Stimulated activated CD8-positive, alpha-beta memory T cell treated with anti-CD3 and anti-CD28 coated beads, Interleukin-4, amount 100 ng/mL, for 1 hour (primary cell): ENCODE measurements at places on chromosomes 2 and 18.

DNA sequence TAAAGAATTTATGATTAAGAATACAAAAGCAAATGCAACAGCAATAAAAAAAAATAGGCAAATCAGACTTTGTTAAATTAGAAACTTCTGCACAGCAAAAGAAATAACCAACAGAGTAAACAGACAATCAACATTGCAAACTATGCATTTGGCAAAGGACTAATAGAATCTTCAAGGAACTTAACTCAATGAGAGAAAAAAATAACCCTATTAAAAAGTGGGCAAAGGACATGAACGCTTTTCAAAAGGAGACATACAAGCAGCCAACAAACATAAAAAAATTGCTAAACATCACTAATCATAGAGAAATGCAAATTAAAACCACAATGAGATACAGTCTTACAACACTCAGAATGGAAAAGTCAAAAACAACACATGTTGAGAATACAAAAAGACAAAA lies 166.0 kb upstream of the DSEL start:
- no peak for DNase-seq

DNA sequence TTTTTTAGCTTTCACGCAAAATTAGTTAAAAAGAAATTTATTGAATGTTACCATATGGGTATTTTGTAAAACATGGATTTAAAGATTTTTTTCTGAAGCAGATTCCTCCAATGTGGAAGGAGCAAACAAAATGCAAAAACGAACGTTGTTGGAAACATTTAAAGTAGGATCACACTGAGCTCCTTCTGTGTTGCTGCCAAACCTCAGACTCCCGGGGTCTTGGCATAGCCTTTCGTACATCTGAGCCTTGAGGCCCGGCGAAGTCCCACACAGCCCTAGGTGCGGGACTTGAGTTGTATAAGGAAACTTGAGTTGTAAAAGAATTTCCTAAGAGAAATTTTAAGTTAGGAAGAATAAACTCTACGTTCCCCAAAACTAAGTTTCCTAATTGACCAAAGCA lies 52.0 kb upstream of the CD226 start:
- DNase-seq = no peak

DNA sequence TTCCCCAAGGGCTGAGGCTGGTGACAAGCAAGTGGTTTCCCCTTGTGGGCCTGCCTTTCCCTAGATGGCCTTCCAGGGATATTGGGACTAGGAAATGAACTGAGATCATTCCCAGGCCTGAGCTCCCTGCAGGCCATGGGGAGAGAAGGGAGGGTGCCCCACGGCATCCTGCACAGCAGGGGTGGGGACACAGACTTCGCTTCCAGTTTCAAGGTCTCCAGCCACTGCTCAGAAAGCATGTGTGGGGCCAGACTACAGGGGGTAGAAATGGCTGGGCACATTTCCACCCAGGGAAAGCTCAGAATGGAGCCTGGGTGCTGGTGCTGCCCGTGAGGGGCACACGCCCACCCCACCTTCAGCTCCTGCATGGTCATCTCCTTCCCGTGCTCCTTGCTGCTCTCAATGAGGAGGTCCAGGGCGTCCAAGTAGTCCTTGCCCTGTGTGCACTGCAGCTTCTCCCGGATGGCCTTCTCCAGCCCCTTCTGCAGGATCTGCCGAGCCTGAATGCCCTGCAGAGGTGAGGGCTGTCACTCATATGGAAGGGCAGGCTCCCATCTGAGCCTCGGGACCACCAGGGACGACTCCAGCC lies 13.2 kb downstream of the CYP26B1 start:
- DNase-seq = no peak

- DNase-seq = no peak
Observed at GRCh38 chr18:3898861-3899613, 449.1 kb downstream of the TGIF1 start.

- DNase-seq = no peak
Observed at GRCh38 chr2:70777450-70777849, 9.4 kb upstream of the ADD2 start.

DNA sequence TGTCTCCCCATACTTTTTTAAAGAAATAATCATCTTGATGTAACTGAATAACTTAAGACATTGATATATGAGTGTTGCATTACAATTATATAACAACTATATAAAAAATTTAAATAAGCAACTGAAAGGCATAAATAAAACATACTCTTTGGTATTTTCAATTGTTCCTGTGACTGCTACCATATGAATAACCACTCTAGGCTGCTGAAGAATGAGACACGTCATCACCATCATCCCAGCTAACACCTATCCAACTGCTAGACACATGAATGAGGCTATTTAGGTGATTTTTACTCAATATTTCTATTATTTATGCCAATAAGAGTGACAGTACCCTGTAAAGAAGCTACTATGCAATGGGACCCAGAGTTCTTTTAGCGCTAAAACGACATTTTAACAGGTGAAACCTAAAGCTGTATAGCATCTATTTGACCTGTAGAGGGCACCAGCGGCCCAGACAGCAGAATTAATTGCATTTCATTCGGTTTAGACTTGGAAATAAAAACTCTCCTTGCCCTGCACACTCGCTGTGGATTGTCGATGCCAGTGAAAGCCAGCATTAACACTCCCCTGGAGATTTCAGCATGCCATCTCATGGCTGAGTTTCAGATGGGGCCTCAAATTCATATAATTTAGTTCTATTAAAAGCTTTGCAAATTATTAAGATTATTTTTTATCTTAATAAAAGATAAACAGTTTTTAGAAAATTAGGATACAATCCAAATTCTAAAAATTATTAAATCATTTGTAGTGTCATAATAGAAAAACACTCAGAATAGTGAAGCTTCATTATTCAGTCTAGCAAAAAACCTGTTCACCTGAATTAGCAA lies 89.4 kb upstream of the MAP2 start:
- no peak for DNase-seq

DNA sequence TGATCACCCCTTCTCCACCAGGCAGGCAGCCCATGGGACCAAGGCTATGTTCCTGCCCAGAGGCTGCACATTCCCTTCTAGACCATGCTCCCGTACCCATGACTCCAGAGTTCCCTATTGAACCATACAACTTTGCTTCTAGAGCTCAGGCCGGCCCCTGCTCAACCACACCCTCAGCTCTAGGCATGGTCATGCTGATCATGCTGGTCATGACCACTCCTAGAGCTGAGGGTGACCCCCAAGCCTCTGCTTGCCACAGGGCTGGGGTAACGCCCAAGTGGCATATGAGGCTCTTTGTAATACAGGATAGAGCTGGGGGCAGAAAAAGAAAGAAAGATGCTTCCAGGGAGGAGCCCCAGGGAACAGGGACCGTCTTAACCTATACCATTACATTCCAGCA lies 301.8 kb downstream of the SP3 start:
- no peak for DNase-seq

GRCh38 chr2:95350368-95350767 lies 52.1 kb upstream of the FAHD2A start:
- no peak for DNase-seq

GRCh38 chr2:237876951-237877491 lies 17.6 kb downstream of the RAMP1 start:
- no peak for DNase-seq

DNA sequence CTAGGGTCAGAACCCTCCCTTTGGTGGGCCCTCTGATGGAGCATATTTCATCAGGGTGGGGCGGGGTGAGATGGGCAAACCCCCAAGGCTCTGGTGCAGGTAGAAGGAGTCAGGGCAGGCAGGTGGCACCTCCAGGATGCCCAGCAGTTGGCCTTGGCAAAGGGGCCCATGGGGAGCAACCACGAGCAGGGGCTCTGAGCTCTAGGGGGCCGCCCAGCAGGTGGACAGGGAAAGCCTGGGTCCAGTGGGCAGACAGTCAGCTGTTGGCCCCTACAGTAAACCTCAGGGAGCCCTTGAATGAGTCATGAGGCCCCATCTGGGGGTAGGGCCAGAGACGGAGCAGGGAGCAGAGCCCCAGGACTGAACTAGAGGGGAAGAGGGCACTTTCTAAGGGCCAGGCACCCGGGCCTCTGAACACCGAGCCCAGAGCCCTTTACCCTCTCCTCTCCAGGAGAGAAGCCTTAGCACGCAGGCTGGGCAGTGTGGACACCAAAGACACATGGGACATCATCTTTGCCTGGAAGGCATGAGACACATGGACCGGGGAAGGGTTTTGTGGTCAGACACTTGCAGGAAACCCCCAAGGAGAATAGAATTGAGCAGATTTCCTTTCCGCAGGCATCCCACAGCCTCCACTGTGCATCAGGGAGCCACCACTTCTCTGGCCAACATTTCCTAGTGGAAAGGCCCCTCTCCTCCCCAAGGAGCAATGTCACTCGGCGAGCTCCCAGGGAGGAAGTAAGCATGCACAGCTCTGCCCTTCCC lies 257.3 kb downstream of the GLI2 start:
- no peak for DNase-seq

GRCh38 chr2:10977621-10978020 lies 65.9 kb downstream of the KCNF1 start:
- no peak for DNase-seq

DNA sequence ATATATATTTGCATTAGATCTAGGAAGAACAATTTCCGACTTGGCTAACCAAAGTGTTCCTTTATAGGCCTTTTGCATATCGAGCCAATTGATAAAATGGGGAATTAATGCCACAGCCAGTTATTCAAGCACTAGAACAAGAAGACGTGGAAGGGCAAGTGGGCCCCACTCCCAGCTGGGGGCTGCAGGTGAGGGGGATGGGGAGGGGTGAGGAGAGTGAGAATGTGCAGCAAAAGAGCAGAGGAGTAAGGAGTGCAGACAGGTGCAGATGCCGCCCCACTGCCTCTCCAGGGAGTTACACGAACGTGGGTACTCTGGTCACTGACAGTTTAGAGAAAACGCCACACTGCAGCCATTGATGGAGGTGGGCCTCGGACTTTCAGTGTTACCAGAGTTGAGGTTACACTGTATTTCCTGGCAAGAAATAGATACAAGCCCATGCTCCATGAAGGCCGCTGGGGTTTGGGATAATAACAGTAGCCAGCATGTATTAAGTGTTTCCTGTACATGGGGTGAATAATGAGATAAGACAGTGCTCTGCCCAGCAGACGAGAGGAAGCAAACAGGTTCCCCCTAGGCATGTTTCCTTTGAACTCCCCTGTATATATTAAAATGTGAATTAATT lies 40.9 kb downstream of the GORASP2 start:
- DNase-seq = no peak

- DNase-seq = no peak
Observed at GRCh38 chr2:228282376-228282775, 100.9 kb upstream of the SPHKAP start.

GRCh38 chr2:180222644-180223043 lies 215.5 kb upstream of the CWC22 start:
- DNase-seq = no peak

DNA sequence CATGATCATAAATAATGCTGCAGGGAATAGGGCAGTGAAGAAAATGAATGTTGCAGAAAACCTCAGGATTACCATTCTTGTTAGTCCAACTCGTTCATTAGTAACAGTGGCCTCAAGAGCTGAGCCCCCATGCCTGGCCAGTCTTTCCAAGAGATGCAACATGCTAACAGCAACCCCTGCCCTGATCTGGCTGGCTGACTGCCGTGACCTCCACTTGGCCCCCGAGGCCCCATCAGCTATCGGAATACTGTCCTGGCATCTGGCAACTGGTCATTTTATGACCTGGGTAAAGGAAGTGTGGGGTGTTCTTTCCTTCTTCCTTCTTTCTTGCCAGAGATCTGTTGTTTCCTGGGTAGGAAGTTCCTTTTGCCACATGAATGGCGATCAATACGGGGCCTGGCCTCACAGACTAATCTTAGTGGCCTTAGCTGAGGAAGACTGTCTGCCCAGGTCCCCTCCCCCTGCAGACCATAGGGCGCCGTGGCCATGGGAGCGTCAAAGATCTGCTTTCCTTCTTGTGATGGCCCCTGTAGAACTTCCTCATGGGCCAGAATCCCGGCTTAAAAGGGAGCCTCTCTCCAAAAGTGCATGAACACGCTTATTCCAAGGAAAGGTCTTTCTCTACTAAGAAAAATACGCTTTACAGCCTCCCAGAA lies 10.6 kb upstream of the TRABD2A start:
- no peak for DNase-seq

- no peak for DNase-seq
Observed at GRCh38 chr2:24493713-24494112, 2.7 kb downstream of the NCOA1 start.

DNA sequence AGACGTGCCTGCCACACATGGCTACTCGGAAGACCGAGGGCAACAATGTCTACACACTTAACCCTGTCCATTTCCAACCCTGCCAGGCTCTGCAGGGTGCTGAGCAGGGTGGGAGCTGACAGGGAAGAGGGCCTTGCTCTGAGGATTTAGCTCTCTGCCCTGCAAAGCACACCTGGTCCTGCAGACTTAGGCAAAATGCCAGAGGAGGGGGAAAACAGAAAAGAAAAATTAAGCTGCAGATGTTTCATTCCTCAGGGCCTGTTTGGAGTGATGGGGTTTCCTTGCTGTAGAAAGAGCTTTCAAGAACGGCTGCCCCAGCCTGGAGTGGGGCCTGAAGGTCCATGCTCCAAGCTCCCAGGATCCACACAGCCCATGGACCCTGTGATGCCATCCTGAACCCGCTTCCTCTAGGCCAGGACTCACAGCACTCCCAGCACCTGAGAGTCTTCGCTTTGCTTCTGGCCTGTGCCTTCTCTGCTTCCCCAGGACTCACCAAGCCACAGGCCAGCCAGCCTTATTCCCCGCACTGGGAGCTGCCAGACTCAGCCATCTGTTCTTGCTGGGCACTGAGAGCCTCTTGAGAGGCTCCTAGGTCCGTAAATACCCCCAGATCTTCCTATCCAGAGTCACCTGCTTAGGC lies 9.1 kb upstream of the TEX51 start:
- DNase-seq = no peak

- DNase-seq = no peak
Observed at GRCh38 chr18:34738175-34738894, 28.2 kb downstream of the DTNA start.

DNA sequence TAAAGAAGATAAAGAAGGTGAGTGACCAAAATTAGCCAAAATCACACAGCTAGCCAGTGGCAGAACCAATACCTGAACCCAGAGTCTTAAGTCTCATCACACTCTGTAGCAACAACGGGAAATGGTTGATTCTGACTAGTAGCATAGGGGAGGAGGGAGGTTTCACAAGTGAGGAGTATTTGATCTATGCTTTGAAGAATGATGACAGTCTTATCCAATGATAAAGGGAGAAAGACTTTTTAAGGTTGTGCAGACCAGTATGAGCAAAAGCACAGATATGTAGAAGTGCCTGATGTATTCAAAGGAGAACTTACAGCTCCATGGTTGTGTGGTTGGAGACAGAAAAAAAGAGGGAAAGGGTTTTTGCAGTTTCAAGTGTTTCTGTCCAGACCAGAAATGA lies 50.7 kb upstream of the LINC00305 start:
- DNase-seq = no peak

DNA sequence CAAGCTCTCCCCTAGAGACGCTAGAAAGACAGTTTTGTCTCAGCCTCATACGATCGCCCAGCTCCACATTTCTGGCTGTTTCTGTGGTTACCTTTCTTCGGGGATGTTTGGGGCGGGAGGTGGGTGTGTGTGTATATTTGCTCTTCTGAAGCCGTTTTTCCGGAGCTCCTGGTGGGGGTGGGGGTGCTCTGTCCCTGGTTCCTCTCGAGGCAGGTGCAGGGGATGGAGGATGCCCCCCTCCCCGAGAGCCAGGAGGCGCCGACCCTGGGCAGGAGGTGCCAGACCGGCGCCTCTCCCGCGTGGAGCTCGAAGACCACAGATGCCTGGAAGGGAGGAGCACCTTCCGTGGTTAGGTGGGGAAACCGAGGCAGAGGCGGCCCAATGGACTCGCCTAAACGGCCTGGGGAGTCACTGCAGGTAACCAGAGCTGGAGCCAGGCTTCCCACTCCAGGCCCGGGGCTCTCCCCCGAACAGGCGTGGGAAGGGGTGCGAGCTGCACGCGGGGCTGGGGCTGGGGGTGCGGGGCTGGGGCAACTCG lies 694 bp upstream of the HPCAL1 start:
- no peak for DNase-seq
